ENCODE measurements at places on chromosomes 1 and 21.

DNA sequence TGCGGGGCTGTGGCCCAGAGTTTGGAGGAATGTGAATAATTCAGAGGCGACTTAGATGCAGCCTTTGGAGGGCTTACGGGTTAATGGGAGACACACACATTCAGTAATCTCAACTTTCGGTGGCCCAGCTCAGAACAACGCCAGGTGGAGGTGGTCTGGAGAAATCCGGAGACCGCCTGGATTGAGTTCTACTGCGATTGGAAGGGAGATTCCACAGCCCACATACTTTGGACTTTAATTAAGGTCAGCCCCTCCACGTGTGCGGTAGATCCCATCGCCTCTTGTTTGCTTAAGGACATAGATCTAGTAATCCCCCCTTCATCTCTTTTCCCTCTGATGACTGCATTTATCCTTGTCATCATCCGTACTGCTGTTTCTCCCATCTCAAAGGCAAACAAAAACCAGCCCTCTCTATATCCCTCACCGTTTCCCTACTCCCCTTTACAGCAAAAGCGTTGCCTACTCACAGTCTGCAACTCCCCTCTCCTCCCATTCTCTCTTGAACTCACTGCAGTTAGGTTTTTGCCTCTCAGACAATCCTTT lies 720 bp upstream of the BSDC1 start:
- DNase-seq: no peak

- no peak for DNase-seq
These were observed 34.8 kb downstream of the KCNAB2 start for GRCh38 chr1:6080469-6080868.

DNA sequence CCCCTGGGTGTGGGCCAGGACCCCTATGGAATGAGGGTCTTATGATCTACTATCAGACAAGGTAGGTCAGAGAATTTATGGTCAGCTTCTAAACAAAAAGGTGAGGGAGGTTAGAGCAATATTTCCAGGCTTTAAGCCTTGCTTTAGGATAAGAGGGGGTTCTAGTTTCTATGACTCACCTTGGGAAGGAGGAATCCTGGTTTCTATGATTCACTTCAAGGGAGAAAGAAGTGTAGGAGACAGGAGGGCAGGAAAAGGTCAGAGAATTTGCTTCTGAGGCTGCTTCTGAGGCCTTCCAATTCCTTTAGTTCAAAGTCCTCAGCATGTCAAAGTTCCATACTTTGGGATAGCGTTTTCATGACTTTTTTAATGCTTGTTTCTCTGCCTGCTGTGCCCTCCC lies 35.2 kb downstream of the RGL1 start:
- no peak for DNase-seq

- DNase-seq: no peak
These were observed 31.6 kb downstream of the VWA5B1 start for GRCh38 chr1:20322081-20322824.

DNA sequence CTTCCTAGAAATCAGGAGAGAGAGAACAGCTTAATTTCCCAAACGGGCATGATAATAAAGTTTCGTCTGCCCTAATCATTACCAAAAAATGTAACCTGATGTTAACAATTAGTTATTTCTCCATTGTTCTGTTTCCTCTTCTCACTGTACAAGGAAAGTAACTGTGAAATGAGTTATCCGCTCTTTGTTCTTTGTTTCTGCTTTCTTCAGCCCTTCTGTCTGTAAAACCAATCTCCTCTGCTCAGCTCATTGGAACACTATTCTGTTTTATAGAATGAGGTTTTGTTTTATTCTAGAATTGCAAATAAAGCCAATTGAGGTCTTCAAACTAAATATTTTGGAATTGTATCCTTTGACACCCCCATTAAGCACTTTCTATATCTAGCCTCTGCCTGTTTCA lies 8.8 kb upstream of the THEM4 start:
- DNase-seq: no peak

GRCh38 chr1:25933479-25934365 lies 27.5 kb upstream of the STMN1 start:
- no peak for DNase-seq

GRCh38 chr1:56146449-56146848 lies 432.9 kb downstream of the PLPP3 start:
- DNase-seq: no peak

GRCh38 chr1:226674892-226675714 lies 64.0 kb downstream of the ITPKB start:
- peak; percentile 57 for DNase-seq

Data from stimulated activated naive CD4-positive, alpha-beta T cell treated with Interleukin-2 at 50 U/mL for 16 hours (primary cell).